ENCODE measurements at places on chromosomes 6 and 20.

GRCh38 chr6:25960734-25961133 lies 1.9 kb upstream of the TRIM38 start:
- no peak for DNase-seq

DNA sequence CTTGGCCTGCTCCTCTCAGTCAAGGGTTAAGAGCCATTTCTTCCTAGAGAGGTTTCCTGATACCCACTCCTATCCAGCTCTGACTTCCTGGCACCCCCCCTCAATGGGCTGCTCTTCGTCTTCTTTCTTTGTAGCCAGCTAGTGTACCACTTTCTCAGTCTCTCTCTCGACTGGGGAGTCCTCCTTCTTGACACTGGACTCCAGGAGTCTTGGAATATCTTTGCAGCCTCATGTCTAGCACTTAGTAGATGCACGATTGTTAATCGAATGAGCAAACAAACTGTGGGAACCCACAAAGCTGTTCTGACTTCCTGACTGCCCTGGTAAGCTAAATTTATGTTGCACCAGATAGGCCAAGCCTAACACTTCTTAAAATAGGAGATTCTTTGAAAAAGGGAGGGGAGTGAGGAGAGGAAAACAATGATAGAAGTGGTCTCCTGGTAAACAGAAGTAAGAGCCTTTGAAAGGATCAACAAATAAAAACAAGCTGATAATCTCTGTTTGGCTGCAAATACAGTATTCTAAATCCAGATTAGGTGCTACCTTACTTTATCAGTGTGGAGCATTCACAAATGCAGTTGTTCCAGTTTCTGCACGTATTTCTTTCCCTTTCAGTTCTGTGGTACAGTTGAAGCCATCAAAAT lies 160.1 kb upstream of the CITED2 start:
- DNase-seq = no peak

DNA sequence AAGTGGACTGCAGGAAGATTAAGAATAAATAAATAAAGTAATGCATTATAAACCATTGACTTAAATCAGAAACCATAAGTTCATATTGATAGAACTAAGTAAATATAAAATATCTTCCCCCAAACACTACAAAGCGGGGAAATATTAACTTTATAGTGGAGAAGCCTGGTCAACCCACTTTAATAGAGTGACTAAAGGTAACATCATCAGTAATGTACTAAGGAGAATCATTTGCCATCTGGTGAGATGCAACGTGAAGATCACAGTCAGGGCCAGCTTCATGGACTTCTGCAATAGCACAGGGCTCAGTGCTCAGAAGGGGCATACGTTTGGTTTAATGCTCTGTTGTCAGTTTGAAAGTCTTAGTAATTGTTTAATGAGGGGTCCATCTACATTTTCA lies 58.8 kb upstream of the CD83 start:
- DNase-seq = no peak

DNA sequence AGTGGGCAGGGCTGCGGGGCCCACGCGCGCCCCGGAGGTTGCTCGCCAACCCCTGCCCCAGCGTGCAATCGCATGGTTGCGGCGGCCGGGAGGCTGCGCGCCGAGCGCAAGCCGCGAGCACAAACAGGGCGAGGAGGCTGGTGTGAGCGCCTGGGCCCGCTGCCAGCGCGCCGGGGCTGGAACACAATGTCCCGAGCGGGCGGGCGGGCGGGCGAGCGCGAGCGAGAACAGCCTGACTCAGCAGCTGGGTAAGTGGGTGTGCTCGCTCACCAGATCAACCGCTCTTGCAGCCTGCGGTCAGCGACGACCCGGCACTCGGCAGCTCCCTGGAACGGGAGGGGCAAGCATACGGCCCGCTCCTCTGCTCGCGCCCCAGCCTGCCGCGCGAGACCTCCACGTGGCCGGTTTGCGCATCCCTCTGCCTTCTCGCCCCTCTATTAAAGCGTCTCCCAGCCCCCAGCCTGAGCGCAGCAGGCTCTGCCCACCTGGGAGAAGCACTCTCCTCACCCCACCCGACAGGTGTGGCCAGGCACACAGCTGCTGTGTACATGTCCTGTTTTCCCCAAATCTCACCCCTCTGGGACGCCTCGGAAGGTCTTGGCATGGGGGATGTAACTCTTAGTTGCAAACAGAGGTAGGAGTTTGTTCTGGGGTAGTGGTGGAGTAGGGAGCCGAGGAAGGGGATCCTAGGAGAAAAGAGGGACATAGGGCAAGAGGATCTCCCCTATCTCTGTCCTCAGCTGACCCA lies 8.7 kb upstream of the ARMC12 start:
- peak; percentile 62 for DNase-seq

DNA sequence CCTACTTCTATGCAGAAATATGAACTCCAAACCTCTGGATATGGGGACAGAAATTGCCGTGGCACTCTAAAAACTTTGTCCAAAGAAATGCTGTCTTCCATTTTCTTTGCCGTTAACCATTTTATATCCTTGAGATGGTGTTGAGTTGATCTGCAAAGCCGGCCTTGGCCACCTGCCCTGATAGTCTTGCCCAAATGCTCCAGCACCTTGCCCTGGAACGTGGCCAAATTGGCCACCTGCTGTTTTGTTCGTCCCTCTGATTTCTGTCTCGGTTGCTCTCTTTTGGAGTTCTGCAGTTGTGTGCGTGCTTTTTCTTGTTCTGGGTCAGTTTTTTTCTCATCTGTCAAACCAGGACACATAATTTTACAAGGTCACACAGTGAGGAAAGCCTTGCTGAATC lies 239.7 kb upstream of the GMDS start:
- peak; percentile 56 for DNase-seq

DNA sequence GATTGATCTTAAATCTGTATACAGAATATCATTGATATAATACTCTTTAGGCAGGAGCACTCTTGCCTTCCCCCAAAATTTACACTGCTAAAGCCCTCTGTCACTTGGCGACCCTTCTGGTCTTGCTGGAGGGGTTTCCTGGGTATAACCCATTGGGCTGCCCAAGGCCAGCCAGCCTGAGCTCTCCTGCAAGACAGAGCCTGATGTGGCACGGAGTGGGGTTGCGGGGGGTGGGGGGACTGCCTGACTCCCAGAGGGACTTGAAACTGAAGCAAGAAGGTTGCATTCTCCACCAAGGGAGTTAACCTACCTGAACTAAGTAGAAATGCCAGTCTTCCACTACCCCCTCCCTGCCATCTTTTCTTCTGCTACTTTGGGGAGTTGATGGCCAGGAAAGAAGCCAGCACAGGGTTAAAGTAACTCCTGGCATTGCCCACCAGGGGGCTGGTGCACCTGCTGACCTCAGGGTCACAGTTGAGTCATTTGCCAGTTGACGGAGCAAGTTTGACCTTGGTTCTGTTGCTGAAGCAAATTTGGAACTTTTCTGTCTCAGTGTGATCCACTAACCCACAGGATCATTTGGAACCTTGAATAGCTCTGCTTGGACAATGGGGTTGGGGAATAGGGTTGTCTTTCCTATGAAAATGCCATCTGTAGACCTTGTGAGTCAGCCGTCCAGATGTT lies 79.4 kb downstream of the ASXL1 start:
- DNase-seq = no peak

GRCh38 chr6:13877051-13877450 lies 47.7 kb upstream of the RNF182 start:
- DNase-seq = no peak

- DNase-seq = no peak
Observed at GRCh38 chr20:48824830-48825565, 2.8 kb downstream of the PREX1 start.

- no peak for DNase-seq
Observed at GRCh38 chr6:47203938-47204611, 105.6 kb downstream of the TNFRSF21 start.

DNA sequence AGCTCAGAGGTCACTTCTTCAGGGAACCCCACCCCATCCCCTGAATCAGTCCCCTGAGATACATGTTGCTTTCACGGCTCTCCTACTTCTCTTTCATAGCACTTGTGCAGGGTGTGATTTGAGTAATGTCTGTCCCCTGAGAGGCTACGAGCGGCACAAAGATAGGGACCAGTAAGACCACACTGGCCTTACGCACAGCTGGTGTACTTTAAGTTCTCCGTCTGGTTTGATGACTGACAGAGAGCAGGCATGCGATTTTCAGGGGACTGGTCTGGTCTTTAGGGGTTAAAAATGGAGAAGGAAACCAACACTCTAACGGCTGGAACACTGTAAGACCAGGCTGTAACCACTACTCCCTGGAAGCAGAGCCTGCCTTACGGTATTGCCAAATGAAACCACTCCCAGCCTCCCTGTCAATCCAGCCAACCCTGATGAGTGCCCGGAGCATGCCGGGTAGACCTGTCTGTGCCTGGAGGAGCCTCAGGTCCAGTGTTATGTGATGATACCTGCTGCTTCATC lies 47.1 kb downstream of the ELMO2 start:
- DNase-seq = no peak

GRCh38 chr6:122007339-122007738 lies 392.1 kb upstream of the HSF2 start:
- DNase-seq = no peak

GRCh38 chr6:157522472-157522871 lies 141.5 kb downstream of the ZDHHC14 start:
- no peak for DNase-seq

DNA sequence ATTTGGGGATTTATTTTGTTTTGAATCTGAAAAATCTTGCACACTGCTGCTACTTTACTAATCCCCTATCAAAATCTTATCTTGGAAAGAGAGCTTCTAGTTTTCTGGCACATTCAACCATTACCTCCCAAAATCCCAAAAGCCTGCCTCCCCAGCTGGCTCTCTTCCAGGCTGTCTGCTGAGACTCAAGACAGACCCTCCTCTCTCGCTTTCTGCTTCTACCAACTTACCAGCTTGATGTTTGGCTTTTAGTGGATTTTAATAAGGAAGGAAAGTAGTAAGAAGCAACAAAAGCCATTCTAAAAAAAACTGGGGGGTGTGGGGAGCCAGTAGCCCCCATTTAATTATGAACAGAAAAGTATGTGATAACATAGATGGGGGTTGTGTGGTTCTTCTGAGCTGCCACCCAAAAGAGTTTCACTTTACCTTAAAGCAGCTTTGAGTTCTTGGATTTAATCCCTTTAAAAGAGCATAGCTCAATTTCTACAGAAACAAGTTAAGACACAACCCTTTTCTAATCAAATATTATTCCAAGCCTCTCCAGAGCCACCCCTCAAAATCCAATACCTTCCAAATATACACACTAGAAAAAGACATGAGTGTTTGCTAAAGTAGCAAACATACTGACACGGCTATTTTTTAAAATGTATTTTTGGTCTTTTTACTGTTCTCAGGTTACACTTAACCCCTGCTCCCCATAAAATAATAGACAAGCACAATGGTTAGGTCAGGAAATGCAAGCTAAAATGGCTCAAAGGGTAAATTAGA lies 71.7 kb downstream of the ATP9A start:
- peak; percentile 24 for DNase-seq

DNA sequence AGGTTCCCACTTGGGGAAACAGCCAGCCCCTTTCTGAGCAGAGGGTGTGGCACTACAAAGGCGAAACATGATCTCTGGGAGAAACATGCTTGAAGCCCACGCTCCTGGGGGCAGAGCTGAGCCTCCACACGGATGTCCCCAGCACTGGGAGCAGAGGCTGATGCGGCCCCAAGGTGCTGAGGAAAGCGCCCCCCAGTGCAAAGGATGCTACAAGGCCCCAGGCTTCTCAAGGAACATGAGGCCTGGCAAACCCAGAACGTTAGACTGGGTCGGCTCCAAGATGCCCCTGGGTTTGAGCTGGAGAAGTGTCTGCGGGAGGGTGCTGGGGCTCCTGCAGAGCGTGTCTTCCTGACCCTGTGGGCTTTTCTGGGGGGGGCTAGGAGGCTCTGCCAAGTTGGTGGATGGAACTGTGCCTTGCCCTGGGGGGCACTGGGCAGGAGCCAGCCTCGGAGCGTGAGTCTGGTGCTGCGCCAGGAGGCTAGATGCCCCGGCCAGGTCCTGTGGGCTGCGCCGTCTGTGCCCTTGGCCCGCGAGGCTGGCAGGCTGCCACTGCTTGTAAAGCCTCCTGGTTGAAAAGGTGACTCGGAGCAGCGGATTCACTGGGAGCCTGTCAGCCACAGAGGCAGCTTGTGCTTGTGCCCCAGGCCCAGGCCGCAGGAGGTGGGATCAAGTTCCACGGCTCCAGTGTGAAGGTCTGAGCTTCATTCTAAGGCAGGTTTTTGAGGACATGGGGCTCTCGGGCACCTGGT lies 8.1 kb downstream of the SYNJ2 start:
- DNase-seq = peak; percentile 49

DNA sequence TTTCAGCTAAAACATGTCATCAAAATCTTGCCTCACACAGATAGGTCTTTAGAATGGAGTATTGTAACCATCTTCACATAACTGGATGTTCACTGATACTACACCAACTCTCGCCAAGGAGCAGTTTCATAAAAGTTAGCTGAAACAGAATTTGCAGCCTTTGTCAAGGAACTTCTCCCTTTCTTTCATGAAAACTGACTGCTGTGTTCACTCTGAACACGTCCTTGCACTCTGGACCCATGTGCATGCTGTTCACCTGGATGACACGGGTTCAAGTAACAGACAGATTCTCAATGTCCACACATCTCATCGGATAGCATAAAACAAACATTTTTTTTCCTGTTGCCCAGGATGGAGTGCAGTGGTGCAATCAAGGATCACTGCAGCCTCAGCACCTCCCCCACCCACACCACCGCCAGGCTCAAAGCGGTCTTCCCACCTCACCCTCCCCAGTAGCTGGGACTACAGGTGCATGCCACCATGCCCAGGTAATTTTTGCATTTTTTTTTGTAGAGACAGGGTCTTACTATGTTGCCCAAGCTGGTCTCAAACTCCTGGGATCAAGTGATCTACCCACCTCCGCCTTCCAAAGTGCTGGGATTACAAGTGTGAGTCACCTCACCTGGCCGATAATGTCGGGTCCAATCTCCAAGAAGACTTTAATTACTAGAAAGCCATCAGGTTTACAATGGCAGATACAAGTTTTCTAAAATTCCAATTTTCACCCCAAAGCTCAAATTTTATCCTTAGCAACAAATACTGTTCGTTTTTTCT lies 9.4 kb downstream of the DIDO1 start:
- DNase-seq = no peak

DNA sequence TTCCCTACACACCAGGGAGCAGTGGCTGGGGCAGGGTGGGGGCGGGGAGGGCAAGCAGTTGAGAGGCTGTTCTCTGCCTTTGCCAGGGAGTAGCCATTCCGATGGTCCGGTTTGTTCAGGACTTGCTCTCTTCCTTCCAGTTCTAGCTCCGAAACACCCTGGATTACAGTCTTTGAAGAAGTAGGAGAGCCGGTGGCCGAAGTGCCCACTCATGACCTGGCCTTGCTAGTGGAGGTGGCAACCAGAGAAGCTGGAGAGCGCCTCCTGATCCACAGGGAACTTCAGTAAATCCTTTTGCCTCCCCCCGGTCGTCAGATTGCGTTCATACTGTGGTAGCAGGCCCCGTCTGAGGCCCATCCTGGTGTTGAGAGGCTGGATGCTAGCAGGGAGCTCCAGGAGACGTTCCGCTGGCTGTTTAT lies 92.8 kb downstream of the ARID1B start:
- no peak for DNase-seq

- no peak for DNase-seq
Observed at GRCh38 chr20:6579824-6580223, 187.7 kb upstream of the BMP2 start.

DNA sequence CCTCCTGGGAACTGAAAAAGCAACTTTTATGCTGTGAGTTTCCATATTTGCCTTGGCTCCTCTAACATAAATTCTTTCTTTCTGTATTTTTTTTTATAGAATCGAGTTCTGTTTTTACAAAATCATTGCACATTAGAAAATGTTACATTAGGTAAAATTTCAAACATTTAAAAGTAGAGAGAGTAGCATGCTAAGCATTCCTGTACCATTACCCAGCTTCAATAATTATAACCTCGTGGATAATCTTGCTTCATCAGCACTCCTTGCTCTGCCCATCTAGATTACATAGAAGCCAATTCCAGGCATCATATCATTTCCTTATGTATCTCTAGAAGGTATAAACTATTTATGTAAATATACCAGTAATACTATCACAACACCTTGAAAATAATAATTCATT lies 15.4 kb upstream of the FBXO30 start:
- no peak for DNase-seq

All from NCI-H774 (cell line).